Placental epithelial cell (primary cell): ENCODE measurements at places on chromosomes 12 and 14. TPM values are rescaled to one million over a fixed set of nuclear protein-coding genes. Genes with fewer than 3 reads are reported as not detected.

CIDEB gene
- total RNA-seq: 9.0 and 11.0 TPM in 2 replicates

NOXRED1 gene
- total RNA-seq: 1.2 TPM in 1 of 2 replicates, not detected in the other

OTOGL gene
- total RNA-seq: not detected in 2 replicates

PTHLH gene
- total RNA-seq: 3.9 and 12.6 TPM in 2 replicates

ACRBP gene
- total RNA-seq: 1.6 TPM in 1 of 2 replicates, not detected in the other
